ENCODE measurements at places on chromosomes 5 and 9.

DNA sequence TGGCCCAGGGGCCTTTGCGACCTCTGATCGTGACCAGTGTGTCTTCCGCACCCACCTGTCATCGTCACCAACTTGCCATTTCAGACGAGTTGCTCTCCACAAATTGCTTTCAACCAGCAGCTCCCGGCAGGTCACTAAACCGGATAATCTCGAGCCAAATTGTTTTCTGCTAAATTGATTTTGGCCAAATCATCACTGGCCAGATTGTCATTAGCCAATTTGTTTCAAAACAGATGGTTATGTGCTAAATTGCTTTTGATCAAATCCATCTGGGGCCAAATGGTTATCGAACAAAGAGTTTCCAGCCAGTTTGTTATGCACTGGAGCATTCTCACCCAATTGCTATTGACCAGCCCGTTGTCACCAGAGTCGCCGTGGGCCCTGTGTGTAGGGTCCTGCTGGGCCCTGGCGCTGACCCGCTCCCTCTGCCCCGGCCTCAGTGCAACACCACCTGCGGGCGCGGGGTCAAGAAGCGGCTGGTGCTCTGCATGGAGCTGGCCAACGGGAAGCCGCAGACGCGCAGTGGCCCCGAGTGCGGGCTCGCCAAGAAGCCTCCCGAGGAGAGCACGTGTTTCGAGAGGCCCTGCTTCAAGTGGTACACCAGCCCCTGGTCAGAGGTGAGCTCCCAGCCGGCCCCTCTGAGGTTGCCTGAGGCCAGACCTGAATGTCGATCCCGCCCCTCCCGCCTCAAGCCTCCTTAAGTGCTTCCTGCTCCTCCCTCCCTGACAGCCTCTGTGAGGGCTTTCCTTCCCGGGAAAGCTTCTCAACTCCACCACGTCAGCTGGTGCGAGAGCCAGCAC lies 35.6 kb downstream of the ADAMTSL2 start:
- no peak for DNase-seq

DNA sequence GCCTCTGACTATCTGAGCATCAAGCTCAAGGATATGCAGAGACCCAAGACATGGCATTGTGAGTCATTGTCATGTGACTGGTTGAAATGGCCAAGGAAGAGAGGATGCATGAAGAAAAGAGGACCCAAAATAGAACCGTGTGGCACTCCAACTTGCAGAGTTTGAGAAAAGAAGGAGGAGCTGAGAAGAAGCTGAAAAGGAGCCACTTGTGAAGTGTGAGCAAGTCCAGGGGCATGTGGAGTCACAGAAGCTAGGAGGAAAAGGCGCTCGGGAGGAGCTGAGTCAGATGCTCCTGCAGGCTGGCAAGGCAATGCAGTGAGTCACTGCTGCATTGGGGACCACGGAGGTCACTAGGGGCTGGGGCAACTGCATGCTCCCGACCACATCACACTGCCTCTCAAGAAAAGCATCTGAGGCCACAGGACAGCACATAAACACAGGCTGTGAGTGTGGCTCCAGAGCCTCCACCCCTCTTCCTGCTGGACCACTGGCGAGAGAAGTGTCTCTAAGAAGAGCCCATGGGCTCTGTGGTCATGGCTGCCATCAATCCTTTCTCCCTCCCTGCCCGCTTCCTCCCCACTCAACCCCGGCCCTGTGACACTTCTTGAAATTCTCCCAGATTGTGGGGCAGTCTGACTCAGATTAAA lies 197.6 kb downstream of the DRD1 start:
- DNase-seq = no peak

GRCh38 chr9:23526806-23527205 lies 299.2 kb downstream of the ELAVL2 start:
- DNase-seq = no peak

DNA sequence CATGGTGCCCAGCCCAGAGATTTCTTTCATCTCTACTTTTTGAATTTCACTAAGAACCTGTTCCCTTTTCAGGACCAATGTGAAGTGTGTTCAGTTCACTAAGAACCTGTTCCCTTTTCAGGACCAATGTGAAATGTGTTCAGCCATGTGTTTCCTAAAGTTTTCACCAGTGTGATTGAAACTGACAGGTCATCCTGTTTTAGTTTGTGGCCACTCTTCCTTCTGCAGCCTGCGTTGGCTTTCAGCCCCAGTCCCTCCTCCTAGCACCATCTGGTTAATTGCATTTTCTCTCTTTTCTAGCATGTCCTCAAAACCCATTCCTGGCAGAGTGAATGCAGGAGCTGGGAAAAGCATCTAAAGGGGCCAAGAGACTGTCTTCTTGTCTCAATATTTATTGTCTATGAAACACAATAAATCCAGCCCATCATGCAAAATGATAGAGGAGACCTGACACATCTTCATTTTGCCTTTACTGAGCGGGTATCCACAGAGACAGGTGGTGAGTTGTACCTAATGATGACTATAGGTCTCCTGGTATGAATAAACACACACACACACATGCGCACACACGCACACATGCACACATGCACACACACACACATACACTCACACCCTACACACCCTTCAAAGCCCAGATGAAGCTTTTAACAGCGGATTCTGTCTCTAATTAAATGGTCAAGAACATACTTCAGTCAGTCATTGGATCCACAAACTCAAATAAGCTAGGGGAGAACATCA lies 6.1 kb upstream of the PANK3 start:
- no peak for DNase-seq

GRCh38 chr9:4574657-4575243 lies 84.5 kb downstream of the SLC1A1 start:
- no peak for DNase-seq

GRCh38 chr5:54986269-54986654 lies 869 bp upstream of the ESM1 start:
- DNase-seq = no peak

DNA sequence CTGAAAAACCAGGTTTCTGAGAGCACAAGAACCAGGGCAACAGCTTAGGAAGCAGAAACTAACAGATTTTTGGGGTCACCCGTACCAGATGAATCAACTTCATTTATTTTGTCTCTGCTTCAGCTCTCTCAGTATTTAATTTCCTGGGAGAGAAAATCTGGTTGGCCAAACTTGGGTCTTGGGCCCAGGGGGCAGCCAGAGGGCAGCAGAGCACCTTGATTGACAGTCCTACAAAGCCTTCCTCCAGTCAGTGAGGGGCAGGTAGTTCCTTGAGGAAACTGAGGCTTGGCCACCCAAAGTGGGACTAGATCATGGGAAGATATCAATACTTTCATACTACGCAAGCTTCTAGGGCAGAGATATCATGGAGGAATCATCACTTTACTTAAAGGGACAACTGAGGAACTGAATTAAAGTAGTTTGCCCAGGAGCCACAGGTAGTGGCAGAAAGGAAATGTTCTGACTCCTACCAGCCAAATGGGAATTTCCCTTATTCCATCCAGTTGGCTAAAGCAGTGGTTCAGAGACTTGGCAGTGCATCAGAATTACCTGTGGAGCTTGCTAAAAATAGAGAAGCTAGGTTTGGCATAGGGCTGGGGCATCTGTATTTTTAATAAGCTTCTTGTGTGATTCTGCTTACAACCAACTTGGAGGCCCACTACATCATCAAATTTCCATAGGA lies 21.5 kb upstream of the ARHGAP26 start:
- DNase-seq = peak; percentile 19

DNA sequence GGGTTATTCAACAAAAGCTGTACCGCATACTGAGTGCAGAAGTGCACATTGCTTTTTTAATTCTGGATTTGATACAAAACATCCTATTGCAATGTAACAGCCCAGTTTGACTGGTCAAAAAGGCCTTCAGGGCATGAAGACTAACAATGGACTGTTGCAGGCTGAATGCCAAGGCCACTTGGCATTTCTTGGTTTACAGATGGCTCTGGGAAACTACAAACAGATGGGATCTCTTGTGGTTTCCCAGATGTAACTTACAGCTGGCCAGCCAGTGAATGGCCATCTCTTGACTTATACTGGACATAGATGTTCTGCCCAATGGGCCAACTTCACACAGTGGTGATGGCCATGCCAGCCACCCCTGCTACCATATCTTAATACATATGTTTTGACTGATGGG lies 36.8 kb downstream of the UGT3A2 start:
- DNase-seq = no peak

GRCh38 chr9:13770956-13771355 lies 491.5 kb upstream of the MPDZ start:
- no peak for DNase-seq

GRCh38 chr5:31362529-31362900 lies 169.0 kb downstream of the CDH6 start:
- no peak for DNase-seq

DNA sequence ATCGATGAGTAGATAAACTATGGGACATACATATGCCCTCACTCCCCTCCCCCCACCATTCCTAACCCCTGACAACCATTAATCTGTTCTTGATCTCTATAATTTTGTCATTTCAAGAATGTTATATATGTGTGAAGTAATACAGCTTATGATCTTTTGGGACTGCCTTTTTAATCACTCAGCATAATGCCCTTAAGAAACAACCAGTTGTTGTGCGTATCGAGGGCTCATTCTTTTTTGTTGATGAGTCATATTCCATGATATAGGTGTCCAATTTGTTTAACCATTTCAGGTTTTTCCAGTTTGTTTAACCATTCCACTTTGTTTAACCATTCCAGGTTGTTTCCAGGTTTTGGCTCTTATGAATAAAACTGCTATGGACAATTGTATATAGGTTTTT lies 75.6 kb downstream of the ARHGEF28 start:
- DNase-seq = no peak

DNA sequence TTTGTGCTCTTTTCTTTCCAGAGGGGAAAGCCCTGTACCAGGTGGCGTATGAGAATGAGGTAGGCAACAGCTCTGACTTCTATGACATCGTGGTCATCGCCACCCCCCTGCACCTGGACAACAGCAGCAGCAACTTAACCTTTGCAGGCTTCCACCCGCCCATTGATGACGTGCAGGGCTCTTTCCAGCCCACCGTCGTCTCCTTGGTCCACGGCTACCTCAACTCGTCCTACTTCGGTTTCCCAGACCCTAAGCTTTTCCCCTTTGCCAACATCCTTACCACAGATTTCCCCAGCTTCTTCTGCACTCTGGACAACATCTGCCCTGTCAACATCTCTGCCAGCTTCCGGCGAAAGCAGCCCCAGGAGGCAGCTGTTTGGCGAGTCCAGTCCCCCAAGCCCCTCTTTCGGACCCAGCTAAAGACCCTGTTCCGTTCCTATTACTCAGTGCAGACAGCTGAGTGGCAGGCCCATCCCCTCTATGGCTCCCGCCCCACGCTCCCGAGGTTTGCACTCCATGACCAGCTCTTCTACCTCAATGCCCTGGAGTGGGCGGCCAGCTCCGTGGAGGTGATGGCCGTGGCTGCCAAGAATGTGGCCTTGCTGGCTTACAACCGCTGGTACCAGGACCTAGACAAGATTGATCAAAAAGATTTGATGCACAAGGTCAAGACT lies 10.3 kb downstream of the PCYOX1L start:
- DNase-seq = no peak

DNA sequence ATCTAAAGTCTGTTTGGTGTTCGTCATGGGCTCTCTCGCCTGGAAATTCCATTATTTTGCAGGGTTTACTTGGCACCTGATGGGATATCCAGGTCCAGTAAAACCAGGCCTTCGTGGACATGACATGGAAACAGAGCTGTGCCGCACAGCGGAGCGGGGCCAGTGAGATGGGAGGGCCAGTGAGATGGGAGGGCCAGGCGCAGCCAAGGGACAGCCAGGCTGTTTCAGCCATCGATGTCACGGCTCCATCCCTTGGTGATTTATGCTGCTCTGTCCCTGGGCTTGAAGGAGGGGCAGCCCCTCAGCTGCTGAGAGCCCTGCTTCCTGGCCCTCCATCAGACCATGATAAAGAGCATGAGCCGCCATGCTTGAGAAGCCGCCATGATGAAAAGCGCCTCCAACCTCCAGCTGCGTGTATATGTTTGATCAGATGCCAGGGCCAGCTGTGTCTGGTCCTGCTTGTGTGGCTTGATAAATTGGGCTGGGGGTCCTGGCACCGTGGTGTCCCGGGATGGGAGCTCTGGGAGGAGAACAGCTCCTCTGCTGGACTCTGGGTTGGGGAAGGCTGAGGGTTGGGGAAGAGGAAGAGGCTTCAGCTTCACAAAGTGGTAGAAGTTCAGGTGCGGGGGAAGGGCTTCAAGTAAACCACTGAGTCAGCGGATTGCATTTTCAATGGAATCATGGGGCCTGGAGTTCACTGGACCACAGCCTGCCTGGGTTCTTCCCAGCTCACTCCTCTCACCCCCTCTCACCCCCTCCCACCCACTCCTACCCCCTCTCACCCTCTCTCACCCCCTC lies 6.1 kb upstream of the COL5A1 start:
- DNase-seq = no peak

- DNase-seq = no peak
Observed at GRCh38 chr5:142181547-142182163, 73.1 kb downstream of the NDFIP1 start.

- DNase-seq = no peak
Observed at GRCh38 chr5:148848393-148849031, 22.1 kb downstream of the ADRB2 start.

DNA sequence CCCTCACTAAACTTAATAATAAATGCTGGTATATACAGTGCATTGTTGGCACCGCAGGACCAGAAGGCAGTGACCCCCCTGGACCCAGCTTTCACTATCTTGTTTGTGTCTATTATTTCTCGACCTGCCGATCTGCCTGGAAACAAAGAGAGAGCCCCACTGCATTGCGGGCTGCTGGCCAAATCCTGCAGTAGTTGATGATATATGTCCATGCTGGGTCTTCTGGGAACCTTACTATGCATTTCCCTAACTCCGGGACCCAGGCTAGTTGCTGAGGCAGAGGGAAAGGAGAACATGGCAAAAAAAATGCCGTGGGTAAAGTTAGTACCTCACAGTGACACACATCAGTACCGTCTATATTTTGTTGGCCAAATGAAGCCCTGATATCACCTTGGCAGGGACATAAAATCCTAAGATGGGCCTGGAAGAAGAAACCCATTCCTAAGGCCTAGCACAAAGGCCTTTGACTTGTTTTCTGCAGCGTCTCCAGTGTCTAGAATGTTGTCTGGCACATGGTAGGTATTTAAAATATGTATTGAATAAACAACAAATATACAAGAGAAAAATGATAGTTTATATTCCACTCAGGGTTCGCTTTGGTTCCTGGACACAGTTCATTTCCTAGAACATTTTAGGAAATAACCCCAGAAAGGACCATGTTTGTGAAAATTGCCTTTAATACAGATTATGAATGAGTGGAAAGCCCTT lies 46.1 kb downstream of the NMUR2 start:
- DNase-seq = no peak

- DNase-seq = no peak
Observed at GRCh38 chr5:4883360-4883759, 256.8 kb upstream of the ADAMTS16 start.

- DNase-seq = no peak
Observed at GRCh38 chr5:149383399-149383798, 4.3 kb upstream of the IL17B start.

- peak; percentile 34 for DNase-seq
Observed at GRCh38 chr5:134370311-134370870, 978 bp upstream of the UBE2B start.

All from stimulated activated CD4-positive, alpha-beta T cell treated with anti-CD3 and anti-CD28 coated beads, Interleukin-2, amount 100 ng/mL, for 4 hours (primary cell).